AG10803 (cell line): ENCODE measurements at places on chromosomes 12 and 14.

DNA sequence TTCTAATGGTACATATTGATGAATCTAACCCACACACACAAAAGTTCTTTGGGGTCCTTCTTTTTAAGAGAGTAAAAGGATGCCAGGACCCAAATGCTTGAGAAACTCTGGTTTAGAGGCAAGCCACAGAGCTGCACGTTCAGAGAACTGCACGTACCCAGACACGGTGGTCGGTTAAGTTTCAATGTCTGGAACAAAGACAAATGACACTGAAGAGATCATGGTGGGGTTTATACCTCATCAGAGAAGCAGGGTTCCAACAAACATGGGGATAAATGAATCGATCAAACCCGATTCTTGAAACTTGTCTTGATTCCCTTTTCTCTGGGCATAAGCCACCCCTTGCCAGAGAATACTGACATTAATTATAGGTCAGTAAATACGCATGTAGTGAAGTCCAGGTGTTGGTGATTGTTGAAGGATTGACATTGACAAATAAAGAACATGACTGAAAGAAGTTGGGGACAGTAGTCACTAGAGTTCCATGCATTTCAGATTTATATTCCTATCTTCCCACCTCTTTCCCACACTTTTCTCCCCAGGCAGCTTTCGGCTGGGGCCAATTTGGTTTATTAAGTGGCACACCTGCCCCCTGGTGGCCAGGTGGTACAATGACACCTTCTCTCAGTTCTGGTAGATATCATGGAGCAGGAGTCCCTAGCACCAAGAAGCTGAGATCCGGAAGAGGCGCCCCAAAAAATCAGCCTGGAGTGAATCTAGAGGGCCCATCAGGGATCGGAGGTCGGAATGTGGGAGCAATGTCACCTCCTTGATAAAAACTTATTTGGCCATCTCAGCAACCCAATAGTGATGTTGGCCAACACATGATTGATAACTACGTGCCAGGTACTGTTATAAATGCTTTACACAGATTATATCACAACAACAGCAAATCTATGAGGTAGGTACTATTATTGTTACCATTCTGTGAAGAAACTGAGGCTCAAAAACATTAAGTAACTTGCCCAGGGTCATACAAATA is 17.8 kb upstream of the HDAC7 start:
- peak; percentile 68 for DNase-seq

- no peak for DNase-seq
These were observed 640.8 kb downstream of the C12orf50 start for GRCh38 chr12:87388376-87388775.

DNA sequence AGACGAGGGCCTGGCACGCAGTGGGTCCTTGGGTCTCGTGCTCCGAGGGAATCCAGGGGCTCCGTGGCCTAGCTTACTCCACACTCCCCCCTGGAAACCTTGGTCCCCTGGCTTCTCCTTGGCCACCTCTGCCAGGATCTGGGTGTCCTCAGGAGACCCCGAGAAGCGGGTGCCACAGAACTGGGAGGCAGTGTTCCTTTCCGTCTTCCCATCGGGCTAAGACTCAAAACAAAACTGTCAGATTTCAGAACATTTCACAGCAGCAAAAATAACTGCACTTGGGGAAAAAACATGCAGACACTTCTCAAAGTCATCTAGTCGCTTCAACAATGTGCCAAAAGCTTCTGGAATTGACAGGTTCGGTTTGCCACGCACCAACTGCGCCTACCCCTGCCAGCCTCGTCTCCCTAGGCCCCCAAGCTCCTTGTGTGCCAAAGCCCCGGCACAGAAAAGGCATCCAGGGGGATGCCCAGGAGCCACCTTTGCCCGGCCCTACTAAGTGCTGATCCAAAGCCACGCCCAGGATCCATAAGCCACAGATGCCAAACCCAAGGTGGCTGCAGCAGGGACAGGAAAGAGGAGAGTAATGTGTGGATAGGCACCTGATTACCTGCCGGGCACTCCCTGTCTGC is 58.4 kb upstream of the DIO3 start:
- no peak for DNase-seq

GRCh38 chr12:48776956-48777355 is 11.9 kb downstream of the ADCY6 start:
- DNase-seq: no peak

GRCh38 chr14:63343878-63344277 is 25.1 kb upstream of the GPHB5 start:
- no peak for DNase-seq

DNA sequence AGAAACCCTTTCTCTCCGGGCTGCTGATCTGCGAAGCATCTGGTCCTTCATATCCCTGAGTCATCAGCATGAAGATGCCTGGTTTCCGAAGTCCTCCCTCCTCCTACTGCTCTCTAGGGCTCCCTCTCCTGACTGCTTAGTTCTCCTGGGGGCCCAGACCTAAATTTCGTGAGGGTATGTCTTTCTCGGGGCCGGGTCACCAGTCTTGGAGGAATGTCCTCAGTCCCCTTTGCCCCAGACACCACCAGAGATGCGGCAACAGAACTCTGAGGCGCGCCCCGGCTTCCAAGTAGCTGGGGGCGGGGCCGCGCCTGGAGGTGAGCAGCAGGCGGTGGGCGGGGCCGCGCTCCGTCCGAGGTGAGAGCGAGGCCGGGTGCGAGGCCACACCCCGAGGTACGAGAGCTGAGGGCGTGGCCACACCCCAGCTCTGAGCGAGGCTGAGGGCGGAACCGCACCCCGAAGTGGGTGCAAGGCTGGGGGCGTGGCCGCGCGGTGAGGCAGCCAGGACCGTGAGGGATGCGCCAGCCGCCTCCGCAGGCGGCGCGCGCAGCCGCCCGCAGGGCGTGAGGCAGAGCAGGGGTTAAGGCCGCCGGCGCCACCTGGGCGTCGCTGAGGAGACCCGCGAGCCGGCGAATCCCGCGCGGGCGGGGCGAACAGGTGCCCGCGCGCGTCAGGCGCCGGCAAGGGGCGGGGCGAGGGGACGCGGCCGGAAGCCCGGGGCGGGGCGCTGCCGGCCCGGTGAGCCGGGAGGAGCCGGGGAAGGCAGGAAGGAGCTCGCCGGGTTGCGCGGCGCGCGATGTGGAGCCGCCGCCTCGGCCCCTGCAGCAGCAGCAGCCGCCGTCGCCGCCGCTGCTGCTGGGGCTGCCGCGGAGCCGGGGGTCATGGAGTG is at the start of gene BICDL1:
Gene BICDL1, plus strand, starts transcription at position 765 of the 889 bp plus-strand sequence. CDS start 633 bp downstream, outside the sequence.
- DNase-seq: peak; percentile 39

DNA sequence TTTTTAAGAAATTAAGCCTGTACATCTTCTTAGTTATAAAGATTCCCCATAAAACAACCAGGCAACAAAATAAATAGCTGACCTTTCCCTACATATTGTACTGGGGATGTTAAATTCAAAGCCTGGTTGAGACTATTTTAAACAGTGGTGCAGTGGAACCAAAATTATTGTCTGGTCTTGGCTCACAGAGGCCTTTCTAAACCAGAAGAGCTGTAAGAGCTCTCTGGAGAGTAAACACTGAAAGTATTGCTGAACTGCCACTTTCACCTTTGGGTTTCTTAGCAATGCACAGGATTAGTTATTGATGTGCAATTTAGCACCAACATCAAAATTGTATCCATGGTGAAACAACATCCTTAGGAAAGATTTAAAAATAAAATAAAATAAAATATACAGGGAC is 20.6 kb downstream of the RACGAP1 start:
- no peak for DNase-seq

GRCh38 chr14:38001501-38001900 is 206.2 kb upstream of the SSTR1 start:
- DNase-seq: no peak

DNA sequence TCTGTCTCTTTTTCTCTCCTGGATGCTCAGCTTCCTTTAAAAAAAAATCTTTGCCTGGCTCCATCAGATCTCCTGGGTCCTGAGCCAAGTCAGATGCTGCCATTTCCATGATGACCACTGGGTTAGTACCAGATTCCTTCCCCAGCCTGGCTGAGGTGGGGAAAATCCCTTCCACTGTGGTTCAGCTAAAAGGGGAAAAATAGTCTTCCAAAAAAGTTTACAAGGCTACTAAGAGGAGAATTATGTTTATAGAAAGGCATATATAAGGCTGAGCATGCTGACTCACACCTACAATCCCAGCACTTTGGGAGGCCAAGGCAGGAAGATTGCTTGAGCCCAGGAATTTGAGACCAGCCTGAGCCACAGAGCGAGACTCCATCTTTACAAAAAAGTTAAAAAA is 28.4 kb upstream of the GAS2L3 start:
- no peak for DNase-seq

DNA sequence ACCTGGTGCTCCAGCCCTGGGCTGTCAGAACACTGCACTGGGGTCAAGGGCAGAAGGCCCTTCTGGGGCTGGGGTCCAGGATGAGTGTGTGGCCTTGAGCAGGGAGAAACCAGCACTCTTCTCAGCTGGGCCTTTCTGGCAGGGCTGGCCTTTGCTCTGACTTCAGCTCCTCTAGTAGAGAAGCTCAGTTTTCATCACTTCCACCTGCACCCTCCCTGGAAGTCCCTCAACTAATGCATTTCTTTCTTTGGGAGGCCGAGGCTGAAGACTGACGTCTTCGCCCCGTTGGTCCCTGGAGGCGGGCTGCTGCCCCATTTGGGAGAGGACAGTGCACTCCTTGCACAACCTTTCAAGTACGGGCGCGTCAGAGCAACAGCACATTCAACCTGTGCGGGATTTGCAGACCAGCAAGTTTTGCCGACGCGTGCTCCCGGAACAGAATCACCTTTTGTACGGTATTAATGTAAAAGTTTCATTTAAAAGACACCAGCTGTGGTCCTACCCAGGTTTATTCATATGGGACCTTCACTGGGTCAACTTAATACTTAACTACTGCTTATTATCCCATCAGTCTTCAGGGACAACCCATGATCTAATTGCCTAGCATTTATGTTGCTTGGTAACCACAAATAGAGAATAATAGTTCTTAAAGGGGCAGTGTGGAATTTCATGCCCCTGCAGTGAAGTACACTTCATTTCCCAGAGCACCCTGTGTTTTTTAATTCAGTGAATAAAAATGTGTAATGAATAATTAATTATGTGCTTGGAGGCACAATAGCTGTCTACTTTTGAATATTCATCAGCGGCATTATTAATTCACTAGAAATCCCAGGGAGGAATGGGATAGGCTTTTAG is 134.8 kb upstream of the VRK1 start:
- no peak for DNase-seq

DNA sequence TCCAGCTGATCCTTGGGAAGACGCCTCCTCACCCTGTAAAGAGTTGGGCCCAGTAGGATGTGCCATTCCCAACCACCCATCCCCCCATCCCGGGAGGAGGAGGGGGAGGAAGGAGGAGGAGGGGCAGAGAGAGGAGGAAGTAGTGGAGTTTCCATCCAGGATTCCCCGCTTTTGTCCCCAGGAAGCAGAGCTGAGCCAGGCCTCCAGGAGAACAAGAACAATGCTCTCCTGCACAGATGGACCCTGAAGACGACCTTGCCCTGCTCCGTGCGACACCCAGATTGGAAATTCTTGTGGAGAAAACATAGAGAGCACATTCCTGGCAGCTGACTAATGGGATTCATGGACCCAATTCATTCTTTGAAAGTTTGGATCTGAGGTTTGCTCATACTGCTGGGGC is 132.3 kb upstream of the CRY1 start:
- DNase-seq: peak; percentile 40

- DNase-seq: no peak
These were observed 198.4 kb upstream of the ATXN7L3B start for GRCh38 chr12:74339211-74339610.

GRCh38 chr12:23084236-23084995 is 459.4 kb downstream of the ETNK1 start:
- peak; percentile 50 for DNase-seq

DNA sequence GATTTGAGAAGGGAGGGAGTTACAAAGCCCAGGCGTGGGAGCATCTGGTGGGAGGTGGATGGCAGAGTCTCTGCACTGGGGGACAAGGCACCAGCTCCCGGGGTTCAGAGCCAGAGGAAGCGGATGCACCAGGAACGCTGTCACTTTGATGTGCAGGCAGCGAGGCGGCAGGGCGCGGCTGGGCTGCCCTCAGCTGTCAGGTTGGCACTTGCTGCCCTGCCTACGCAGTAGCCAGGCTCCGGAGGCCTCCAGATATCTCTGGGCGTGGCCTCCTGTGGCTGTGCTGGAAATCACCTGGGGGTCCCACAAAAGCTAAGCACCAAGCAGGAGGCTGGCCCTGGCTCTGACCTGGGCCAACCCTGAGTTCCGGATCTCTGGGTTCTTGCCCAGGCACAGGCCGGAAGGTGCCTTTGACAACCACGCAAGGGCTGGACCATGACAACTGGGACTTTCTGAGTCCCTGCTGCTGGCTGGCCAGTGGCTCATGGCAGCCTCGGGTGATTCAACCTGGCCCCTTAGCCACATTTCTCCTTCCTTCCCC is 62.1 kb upstream of the MAP1LC3B2 start:
- DNase-seq: no peak

DNA sequence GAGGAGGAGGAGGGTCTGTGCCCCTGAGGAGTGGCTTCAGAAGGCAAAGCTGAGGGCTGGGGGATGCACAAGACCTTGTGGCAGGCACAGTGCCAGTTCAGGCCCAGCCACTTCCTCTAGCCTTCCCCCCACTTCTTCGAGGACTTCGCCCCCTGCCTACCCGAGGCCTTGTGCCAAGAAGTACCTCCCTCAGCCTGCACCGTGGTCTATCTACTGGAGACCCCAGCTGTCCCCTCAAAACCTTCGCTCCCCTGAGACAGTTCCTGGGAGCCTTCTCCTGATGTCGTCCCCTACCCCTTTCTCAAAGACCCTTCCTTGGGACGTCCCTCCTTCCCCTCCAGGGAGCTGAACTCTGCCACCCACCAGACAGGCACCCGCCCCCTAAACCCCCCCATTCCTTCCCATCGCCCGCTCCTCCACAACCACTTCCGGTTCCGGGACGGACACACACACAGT is 604 bp downstream of the ZNF384 start:
- peak; percentile 22 for DNase-seq

GRCh38 chr12:97713270-97713669 is 250.7 kb downstream of the RMST start:
- DNase-seq: no peak

DNA sequence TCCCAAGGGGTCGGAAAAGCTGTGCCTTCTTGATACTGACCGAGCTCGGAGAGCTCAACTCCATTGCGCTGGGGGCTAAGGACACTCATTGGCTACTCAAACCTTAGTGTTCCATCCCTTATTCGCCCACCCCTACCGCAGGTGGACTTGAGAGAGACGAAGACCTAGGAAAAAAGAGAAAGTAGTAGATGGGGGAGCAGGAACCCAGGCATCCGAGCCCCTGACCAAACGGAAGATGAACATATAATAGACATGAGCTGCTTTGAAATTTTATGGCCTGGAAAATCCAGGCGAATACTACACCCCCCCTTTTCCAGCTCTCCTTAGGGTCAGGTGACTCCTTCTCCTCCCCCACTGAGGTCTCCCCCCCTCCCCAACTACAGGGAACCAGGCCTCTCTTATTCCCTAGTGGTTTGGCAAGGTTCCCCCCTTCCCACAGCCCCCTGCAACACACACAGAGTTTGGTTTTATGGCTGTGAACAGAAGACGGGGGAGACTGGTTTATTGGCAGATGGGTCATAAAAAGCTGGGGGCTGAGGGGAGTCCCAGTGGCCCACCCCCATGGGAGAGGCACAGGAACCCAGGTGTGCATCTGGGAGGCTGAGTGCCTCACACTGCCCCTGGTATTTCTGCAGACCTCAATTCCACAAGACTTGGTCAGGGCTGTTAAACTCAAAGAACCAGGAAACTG is 1.6 kb downstream of the GDF11 start:
- no peak for DNase-seq

- DNase-seq: no peak
These were observed 1.3 kb upstream of the ASCL1 start for GRCh38 chr12:102955926-102956737.
